ENCODE measurements at places on chromosomes 1 and 21.
A peak's percentile ranks its signal among the peaks of the same experiment; 100 is the strongest.

DNA sequence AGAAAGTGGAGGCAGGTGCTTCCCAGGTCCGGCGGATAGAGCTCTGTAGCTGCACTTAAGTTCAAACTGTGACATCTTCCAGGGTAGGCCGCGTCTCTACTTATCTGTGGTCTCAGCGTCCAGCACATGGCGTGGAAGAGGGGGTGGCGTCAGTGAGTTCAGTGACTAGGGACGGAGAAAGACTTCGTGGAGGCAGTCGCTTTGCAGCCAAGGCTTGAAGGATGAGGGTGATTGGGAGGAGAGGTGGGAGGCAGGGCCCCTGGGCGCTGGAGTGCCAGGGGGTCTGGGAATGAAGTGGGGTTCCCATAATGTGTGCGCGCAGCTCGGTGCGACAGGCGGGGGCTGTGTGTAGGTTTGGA is 444 bp upstream of the AGO1 start:
- no peak for DNase-seq

DNA sequence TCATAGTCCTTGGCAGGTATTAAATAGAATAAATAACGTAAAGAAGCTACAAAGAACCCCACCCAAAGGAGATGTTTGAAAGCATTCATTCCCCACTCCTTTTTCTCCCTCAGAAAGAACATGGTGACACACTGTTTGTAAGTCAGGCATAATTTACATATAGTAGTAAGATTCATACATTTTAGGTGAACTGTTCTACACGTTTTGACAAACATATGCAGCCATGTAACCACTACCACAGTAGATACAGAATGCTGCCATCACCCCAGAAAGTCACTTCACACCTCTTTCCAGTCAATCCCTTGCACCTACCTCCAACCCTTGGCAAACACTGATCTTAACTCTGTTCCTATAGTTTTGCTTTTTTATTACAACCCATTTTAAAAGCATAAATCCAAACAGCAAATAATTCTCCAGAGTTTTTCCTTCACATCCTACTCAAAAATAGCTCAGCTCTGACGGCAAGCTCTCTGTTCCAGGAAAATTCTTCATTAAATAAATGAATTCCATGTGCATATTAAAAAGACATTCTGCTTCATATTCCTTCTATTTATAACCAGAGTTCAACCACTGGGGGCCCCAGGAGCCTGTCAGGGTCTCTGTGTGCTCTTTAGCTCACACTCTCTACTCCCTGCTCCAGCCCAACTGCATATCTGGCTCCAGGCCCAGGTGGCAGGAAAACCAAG is 258.8 kb downstream of the PLPP3 start:
- no peak for DNase-seq

GRCh38 chr1:79295967-79296366 is 289.4 kb upstream of the ADGRL4 start:
- no peak for DNase-seq

DNA sequence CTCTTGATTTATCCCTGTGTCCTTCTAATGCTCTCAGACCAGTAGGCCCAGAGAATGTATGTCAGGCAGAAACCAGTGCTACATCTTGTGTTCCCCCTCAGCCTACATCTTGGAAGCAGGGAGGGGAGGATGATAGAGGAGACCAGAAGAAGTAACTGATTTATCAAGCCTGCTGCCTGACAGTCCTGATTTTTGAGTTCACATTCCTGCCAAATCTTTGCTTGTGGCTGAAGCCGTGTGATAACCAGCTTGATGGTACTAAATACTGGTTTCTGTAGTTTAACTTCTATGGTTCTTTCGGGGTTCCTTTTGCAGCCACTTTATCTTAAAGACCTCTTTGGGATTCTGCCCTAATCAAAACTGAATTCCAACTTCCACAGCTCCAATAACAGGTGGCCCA is 59.7 kb upstream of the WDR26 start:
- DNase-seq: no peak

DNA sequence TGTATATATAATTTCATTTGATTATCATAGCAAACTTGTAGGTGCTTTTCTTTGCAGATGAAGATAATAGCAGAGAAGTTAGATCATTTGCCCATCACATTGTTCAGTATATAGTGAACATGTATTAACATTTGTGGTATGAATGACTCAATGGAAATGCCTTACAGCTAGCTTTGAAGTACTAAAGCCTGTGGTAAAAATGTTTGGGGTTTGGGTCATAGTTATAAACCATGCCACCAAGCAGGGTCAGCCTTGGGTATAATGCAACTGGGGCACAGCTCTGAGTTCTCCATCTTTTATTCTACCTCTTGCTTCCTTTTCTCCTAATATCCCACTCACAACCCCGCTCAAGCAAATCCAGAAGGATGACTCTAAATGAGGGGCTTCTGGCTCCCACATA is 141.6 kb downstream of the KCNT2 start:
- no peak for DNase-seq

DNA sequence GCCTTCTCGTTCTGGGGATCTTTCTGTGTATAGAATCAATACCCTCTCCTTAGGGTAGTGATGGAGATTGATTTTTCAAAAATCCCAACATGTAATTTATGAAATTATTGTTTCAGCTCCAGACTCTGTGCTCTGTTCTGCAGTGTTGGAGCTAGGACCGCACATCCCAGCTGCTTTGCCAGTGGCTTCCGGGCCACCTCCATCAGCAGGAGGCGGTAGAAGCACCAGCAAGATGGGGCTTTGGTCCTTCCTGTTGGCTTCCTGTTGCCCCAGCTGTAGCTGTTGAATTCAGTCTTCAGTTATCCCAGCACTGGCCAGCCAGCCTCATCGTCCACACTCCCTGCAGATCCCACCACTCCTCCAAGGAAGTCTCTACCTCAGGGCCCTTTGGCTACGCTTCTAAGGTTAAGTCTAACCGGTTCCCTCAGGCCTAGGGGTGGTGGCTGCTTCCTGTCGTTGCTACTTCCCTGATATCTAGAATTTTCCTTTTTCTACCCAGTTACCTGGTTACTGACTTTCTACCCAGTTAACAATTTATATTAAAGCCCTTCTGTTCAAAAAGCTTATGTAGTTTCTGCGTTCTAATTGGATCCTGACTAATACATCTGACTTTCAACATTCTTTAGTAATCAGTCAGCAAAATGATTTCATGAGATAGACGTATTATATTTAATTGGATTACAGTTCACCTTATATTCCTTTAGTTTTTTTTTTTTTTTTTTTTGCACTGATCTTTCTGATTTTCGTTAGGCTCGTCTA is 24.6 kb downstream of the GALNT2 start:
- no peak for DNase-seq

GRCh38 chr1:101483982-101484688 is 247.3 kb downstream of the S1PR1 start:
- no peak for DNase-seq

- DNase-seq: no peak
Observed at GRCh38 chr1:75136921-75137641, 2.9 kb downstream of the LHX8 start.

GRCh38 chr1:100928128-100928527 is 32.2 kb downstream of the SLC30A7 start:
- DNase-seq: peak; percentile 37

DNA sequence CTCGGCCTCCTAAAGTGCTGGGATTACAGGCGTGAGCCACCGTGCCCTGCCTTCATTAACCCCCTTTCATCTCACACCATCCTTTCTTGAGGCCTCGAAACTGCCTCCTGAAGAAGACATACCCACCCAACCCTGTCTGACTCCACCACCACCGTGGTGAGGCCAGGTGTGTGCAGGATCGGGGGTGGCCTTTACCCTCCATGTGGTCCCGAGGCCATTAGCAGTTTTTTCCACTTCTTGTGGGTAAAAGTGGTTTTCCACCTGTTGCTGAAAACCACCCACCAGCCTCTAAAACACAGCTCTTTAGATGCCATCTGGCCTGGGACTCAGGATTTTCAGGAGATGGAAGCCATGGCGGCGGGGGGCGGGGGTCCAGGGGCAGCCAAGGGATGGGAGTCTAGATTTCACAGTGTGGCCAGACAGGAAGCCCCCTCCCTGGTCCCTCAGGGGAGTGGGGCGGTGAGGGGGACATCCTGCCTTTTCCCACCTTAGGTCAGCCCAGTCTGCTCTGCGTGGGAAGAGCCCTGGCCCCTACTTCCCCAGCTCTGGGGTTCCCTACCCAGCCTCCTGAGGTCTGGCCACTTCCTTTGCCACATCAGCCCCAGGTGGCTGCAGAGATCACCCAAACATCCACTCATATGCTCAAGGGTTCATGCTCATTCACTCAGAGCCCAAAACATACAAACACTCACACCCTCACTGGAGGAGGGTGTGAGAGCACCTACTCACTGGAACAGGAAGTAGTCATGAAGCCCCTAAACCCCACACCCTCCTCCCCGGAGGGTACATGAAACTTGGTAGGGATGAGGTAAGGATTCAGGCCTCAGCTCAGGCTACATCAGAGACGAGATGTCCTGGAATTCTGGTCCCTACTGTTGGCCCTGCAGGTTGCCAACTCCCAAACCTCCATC is 2.3 kb downstream of the FGR start:
- DNase-seq: peak; percentile 29

DNA sequence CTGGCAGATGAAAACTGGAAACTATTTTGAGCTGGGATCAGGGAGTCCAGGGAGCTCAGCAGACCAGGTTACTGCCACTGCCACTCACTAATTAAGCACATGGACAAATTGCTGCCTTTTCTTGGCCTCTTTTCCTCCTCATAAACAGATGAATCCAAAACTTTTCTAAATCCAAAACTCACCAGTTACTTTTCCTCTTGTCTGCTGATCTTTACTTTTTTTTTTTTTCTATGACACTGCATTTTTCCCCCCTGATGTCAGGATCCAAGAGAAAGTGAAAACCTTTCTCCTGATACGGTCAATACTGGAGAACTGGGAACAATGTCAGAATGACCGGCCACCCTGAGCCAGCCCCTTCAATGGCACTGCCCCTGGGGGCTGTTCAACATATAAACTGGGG is 405.8 kb downstream of the DUSP10 start:
- no peak for DNase-seq

- no peak for DNase-seq
Observed at GRCh38 chr1:93910305-93910704, 1.1 kb upstream of the GCLM start.

DNA sequence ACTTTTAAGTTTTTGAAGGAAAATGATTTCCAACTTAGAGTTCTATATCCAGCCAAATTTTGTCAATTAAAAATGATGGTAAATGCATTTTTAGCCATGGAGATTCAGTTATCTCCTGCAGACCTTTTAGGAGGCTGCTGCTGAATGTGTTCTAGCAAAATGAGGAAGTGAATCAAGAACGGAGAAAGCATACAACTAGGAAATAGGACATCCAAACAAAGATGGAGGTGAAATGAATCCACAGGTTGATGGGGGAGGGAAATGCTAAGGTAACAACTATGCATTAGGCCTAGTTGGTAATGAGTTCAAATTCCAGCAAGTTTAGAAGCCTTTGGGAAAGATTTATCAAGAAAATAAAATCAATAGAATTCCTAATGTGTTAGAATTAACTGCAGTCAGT is 80.5 kb downstream of the FNBP1L start:
- DNase-seq: no peak

- DNase-seq: no peak
Observed at GRCh38 chr1:231248778-231249177, 7.8 kb downstream of the GNPAT start.

GRCh38 chr21:15210235-15210678 is 145.5 kb upstream of the NRIP1 start:
- no peak for DNase-seq

GRCh38 chr1:85065550-85065949 is 17.2 kb upstream of the MCOLN3 start:
- DNase-seq: no peak

- DNase-seq: no peak
Observed at GRCh38 chr21:38312822-38313221, 56.0 kb downstream of the KCNJ15 start.

DNA sequence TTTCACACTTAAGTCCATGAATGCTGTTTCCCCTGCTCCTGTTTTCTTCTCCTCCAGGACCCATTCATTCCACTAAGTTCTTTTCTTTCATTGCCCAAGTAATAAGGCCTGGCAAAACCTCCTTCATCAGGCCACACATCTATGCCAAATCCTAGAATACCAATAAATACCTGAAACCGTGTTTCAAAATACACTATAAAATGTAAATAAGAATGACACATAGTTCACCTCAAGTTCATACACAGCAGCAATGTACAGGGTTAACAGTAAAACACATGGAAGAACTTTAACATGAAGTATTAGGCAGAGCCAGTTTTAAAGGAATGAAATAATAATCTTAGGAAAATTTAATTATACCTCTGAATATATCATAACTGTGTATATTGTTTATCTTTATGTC is 86.7 kb upstream of the L1TD1 start:
- no peak for DNase-seq

DNA sequence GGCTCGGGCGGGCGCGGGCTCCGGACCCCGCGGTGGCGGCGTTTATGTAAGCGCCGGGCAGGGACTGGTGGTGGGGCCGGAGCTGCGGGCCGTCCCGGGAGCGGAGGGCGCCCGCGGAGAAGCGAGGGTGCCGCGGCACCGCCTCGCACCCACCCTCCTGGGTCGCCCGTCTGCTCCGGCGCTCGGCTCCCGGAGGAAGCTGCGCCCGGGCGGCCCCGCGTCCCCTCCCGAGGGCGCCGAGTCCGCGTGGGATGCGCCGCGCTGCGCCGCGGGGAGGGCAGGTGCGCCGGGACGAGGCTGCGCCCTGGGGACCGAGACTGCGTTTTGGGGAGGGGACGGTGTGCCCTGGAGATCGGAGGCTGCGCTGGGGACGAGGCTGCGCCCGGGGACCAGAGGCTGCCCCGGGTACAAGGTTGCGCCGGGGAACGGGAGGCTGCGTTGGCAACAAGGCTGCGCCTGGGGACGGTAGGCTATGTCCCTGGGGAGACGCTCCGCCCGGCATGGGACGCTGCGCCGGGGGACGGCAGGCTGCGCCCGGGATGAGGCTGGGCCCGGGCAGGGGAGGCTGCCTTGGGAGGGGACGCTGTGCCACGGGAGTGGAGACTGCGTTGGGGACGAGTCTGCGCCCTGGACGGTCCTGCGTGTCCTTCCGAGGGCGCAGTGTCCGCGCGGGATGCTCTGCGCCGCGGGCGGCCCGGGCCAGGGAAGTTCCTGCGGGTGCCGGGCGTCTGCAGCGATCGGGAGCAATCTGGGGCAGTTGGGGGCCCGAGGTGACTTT is 627 bp downstream of the ADARB1 start:
- DNase-seq: no peak

GRCh38 chr1:186306533-186306932 is 68.5 kb downstream of the TPR start:
- peak; percentile 23 for DNase-seq

- DNase-seq: no peak
Observed at GRCh38 chr1:41774471-41774990, 144.2 kb downstream of the HIVEP3 start.

GRCh38 chr1:70071601-70072000 is 133.8 kb downstream of the LRRC40 start:
- no peak for DNase-seq

DNA sequence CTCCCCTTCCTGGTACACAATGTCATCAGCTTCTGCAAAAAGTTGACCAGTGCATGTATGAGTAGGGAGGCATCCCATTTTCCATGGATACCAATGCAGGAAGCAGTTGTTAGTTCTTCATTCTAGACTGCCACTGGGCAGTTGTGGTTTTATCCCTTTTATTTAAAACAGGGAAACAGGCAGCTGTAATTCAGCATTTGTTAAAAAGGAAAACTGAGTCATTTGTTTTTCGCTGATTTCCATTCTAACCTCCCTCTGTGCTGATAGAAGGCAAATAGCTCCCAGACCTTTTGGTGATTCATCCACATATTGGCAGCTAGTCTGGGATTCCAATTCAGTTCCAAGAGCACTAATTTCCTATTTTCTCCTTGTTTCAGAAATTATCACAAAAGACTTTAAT is 21.1 kb upstream of the ABCA4 start:
- no peak for DNase-seq
